Tracheal epithelial cell (primary cell): ENCODE measurements at places on chromosomes 6 and 20. TPM values are rescaled to one million over a fixed set of nuclear protein-coding genes. Genes with fewer than 3 reads are reported as not detected.

ABT1 gene
- total RNA-seq: 17.4 and 19.0 TPM in 2 replicates

HELZ2 gene
- 20.7 and 80.2 TPM in 2 replicates for total RNA-seq

RNGTT gene
- total RNA-seq: 20.7 and 25.1 TPM in 2 replicates

MRS2 gene
- total RNA-seq: 34.7 and 43.7 TPM in 2 replicates

SLC26A8 gene
- not detected in 2 replicates for total RNA-seq

CYP24A1 gene
- total RNA-seq: 15.2 and 17.5 TPM in 2 replicates

SPATS1 gene
- total RNA-seq: not detected in 2 replicates

CTSA gene
- 16.2 and 21.9 TPM in 2 replicates for total RNA-seq

POU5F1 gene
- 0.21 and 1.2 TPM in 2 replicates for total RNA-seq

UFL1 gene
- 16.9 and 19.0 TPM in 2 replicates for total RNA-seq

HLA-DOA gene
- total RNA-seq: 0.24 TPM in 1 of 2 replicates, not detected in the other

ZSCAN23 gene
- total RNA-seq: 1.1 and 1.9 TPM in 2 replicates

TMC2 gene
- not detected in 2 replicates for total RNA-seq

DSN1 gene
- total RNA-seq: 5.5 and 7.2 TPM in 2 replicates

FERMT1 gene
- 69.5 and 82.7 TPM in 2 replicates for total RNA-seq

GUCA1A gene
- not detected in 2 replicates for total RNA-seq

LPA gene
- total RNA-seq: 0.24 TPM in 1 of 2 replicates, not detected in the other

OR2J3 gene
- not detected in 2 replicates for total RNA-seq

GNAS-AS1 gene
- 0.48 TPM in 1 of 2 replicates, not detected in the other for total RNA-seq

IPCEF1 gene
- under 0.01 TPM in 2 replicates for total RNA-seq

SLC13A3 gene
- 5.5 and 8.1 TPM in 2 replicates for total RNA-seq

REM1 gene
- not detected in 2 replicates for total RNA-seq

RNF182 gene
- 1.4 TPM in 1 of 2 replicates, not detected in the other for total RNA-seq

BPIFB4 gene
- not detected in 2 replicates for total RNA-seq

CLPSL2 gene
- total RNA-seq: not detected in 2 replicates

DDR1 gene
- total RNA-seq: 195 and 363 TPM in 2 replicates

POPDC3 gene
- 4.3 and 6.0 TPM in 2 replicates for total RNA-seq

SRSF12 gene
- total RNA-seq: 0.21 and 1.2 TPM in 2 replicates

TRIM10 gene
- not detected in 2 replicates for total RNA-seq

SLC22A3 gene
- total RNA-seq: 8.0 and 9.2 TPM in 2 replicates
